Fibroblast of skin of right biceps (primary cell): ENCODE measurements at places on chromosomes 16 and 17.
A peak's percentile ranks its signal among the peaks of the same experiment; 100 is the strongest.

GRCh38 chr16:10521681-10522274, 58.6 kb downstream of the EMP2 start:
- peak; percentile 62 for DNase-seq

DNA sequence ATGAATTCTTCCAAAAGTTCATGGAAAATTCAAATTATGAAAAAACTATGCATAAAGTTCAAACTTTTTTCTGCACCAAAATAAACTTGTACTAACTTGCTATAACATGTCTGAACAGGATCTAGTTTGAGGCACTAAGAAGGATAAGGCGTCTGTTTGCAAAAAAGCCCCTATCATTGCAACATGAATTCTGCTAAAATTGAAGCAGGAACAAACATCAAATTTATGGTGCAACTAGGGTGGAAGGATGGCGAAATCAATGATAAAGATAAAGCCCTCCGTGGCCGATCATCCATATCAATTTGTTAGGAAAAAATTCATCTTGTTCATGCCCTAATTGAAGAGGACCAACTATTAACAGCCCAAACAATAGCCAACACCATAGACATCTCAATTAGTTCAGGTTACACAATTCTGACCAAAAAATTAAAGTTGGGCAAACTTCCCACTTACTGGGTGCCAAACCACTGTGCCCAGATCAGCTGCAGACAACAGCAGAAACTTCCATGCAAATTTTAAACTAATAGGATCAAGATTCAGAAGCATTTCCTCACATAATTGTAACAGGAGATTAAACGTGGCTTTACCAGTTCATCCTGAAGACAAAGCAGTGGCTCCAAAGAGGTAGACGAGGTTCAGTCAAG, 12.9 kb downstream of the IL21R start:
- no peak for DNase-seq

DNA sequence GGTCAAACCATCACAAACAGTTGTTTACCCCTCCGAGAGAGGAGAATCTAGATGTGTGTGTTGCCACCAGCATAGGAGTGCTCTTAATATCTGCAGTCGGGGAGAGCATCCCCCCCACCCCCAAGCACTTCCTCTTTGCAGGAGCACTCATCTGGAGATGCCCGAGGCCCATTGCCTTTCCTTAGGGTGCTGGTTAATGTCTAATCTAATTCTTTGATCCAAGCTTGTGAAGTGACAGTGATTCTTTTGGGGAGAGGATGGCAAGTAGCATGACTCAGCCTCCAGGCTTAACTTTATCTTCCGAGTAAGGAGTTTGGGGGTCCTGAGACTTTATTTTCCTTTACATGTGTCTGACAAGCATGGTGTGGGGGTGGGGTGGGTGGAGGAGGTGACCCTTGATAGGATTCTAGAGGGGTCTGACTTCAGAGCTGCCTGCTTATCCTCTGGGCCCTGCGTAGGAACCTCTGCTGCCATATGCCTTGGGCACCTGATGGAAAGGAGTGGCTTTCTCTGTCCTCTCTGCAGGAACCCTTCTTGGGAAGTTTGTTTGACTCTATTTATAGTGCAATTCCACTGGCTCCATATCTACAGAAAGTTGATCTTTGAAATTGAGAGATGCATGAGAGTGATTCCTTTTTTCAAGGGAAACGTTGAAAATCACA, 207.1 kb downstream of the SPECC1 start:
- no peak for DNase-seq

GRCh38 chr17:4818276-4818675, 11.3 kb downstream of the PLD2 start:
- DNase-seq = no peak

DNA sequence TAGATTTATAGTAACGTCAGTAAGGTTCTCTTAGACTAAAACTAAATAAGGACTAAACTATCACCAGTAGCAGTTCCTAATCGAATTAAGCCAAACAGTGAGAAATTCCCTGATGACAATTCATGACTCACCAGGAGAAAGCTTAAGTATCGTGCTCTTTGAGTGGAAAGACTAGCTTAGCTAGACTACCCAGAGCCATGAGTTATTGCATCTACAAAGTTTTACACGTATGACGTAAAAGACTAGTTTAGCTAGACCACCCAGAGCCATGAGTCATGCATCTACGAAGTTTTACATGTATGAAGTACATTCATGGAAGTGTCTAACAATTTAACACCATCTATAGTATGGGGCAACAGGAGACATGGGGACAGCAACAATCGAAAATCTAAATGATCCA, 36.6 kb downstream of the UBE2G1 start:
- peak; percentile 98 for DNase-seq

GRCh38 chr17:18191967-18192366, 8.3 kb downstream of the ALKBH5 start:
- DNase-seq = no peak

- no peak for DNase-seq
These were observed 8.7 kb downstream of the DNAI2 start for GRCh38 chr17:74282587-74283370.

GRCh38 chr17:37446027-37446426, 39.3 kb downstream of the TADA2A start:
- no peak for DNase-seq

DNA sequence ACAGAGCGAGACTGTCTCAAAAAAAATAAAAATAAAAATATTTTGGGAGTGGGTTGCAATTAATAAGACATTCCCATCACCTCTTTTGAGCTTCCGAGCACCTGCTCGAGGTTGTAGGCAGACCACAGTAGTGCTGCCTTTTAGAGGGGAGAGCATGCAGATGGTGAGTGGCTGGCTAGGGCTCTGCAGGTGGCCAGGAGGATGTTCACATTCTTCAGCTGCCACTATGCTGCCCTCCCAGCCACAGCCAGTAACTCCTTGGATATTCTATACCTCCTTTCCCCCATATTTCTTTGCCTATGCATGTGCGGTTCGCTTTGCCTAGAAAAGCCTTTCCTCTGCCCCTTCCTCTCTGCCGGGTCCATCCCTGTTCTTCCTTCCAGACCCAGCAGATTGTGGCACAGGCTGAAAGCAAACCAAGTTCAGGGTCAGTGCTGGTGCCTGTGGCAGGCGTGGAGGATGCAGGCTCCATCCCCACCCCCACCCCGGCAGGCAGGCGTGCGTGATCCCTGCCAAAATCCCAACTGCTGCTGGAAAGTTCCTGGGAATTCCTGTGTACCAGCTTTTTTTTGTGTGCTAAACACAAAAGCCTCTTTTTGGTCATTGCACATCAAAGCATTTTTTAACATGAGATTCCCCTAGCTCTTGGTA, 33.8 kb upstream of the CMIP start:
- no peak for DNase-seq

DNA sequence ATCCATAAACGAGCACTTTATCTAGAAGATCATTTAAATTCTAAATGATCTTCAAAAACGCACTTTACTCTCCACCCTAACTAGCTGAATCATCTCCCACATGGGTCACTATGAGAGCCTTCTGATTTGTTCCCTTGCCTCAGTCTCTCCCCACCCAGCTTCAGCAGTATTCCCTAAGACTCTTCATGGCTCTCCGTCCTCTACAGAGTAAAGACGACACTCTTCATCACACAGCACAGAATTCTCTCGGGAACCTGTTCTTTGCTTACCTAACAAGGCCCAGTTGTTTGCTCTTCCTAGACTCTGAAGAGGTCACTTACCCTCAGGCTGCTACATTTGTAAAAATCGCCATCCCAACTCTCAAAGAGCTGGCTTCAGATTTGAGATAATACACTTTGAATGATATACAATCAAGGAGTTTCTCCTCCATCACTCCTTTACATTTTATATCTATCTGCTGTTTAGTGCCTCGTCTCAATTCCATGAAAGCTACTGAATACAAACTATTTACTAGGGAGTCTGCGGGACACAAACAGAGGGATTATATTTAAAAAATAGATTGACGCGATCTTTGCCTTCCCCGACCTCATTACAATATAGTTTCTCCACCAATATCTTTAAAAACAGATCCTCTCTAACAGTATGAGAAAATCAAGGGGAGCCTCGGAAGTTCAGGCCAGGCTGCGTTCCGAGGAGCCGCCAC, 511 bp upstream of the LIG3 start:
- DNase-seq = peak; percentile 22

DNA sequence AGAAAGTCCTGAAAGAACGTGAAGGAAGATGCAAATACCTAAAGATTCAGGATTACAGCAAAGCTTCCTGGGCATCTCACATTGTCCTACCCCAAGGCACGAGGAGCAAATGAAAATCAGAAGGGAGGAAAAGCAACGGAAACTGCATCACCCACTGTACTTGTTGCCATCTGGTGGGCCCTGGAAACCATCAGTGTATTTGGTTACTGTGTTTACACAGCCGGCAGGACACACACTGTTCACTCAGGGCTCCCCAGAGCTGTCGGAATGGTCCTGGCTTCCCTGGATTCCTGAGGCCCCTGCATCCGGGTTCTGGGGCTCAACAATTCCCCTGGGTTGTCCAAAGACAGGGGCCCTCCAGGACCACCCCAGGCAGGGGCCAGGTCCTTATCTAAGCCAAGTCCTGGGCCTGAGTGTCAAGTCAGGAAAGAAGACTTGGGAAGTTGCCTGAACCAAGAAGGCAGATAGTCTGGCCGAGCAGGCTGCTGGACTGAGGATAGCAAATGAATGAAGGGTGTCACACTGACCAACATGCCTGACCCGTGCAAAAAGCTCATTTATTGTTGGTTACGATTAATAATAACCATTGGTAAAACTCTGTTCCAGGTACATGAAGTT, 52.8 kb downstream of the SOX9 start:
- no peak for DNase-seq
